Muscle of leg (tissue), 16 donors: ENCODE measurements at places on chromosomes 3 and 15. TPM values are rescaled to one million over a fixed set of nuclear protein-coding genes. Genes with fewer than 3 reads are reported as not detected.
A peak's percentile ranks its signal among the peaks of the same experiment; 100 is the strongest.

DNA sequence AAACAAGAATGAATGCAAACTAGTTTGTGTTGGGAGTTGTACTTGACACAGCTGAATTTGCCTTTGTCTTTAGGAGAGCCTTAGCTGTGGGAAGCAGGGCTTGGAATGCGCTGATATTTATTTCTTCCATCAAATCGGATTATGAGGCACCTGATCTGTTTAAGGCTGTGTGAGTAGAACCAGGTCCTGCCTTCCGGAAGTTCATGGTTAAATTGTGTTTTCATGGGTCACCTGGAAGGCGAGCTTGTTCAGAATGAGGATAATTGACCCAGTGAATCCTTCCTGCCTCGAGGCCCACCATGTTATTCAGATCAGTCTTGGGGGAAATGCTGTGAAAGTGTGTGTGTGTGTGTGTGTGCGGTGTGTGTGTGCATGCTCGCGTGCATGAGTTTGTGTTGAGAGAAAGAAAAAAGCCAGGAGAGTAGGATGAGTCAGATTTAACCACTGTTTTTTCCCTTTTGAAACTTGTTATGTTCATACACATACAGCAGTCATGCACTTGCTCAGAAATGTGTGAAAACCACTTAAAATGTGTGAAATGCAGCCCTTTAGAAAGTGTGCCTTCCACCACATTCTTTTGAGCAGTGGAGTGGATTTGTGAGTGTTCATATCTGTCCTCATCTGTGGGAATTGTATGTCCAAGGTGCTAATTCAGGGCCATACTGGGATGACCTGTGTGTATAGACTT is 36.7 kb downstream of the SMAD3 start:
- no peak overlapping the region for H3K4me3 ChIP-seq
- no peak for DNase-seq
- H3K27ac ChIP-seq, result no peak overlapping the region
- H3K36me3 ChIP-seq, result peaks cover 4% of the 10 kb centered on the region

- H3K4me1 ChIP-seq, result peaks cover 31% of the 10 kb centered on the region
- peak; percentile 60 for DNase-seq
- no peaks in the 10 kb centered on the region for H3K27me3 ChIP-seq
- H3K27ac ChIP-seq, result no peak overlapping the region
- no peak overlapping the region for H3K4me3 ChIP-seq
- no peaks in the 10 kb centered on the region for H3K36me3 ChIP-seq
Observed at GRCh38 chr3:8663177-8664061, 18.8 kb upstream of the SSUH2 start.

GRCh38 chr3:45398178-45398577 is 9.8 kb downstream of the LARS2 start:
- no peak for DNase-seq
- no peaks in the 10 kb centered on the region for H3K4me1 ChIP-seq
- peaks cover 61% of the 10 kb centered on the region for H3K36me3 ChIP-seq
- no peak overlapping the region for H3K27ac ChIP-seq

DNA sequence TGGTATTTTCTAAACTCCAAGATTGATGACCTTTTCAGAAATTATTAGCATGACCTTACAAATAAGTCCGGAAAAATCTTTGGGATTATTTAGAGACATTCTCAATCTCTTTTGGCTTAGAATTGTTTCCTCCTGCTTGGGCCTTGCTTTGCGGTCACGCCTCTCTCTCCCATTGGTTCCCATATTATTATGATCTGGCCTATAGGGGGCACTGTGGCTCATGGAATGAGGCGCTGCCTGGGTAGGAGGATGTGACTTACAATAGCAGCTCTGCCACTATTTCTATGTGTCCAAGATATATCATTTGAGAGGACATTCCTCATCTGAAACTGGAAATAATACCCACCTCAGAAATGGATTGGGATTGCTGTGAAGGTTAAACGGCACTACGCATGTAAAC is 464.9 kb downstream of the MFSD1 start:
- DNase-seq, result peak; percentile 7
- H3K36me3 ChIP-seq, result no peaks in the 10 kb centered on the region
- no peak overlapping the region for H3K27ac ChIP-seq
- H3K4me3 ChIP-seq, result no peak overlapping the region
- H3K27me3 ChIP-seq, result peaks cover 2% of the 10 kb centered on the region
- H3K4me1 ChIP-seq, result no peaks in the 10 kb centered on the region

Gene CILP
- 32.5 TPM for total RNA-seq

Gene GOLGA6B
- total RNA-seq, result not detected
